Cerebellum (tissue), 4 donors: ENCODE measurements at places on chromosomes 4 and X. TPM values are rescaled to one million over a fixed set of nuclear protein-coding genes. Genes with fewer than 3 reads are reported as not detected.
A peak's percentile ranks its signal among the peaks of the same experiment; 100 is the strongest.

The NIPAL1 gene
- total RNA-seq, result 3.9 TPM

The EGFL6 gene
- total RNA-seq, result 2.8 TPM

The NR0B1 gene
- total RNA-seq, result 0.45 TPM

DNA sequence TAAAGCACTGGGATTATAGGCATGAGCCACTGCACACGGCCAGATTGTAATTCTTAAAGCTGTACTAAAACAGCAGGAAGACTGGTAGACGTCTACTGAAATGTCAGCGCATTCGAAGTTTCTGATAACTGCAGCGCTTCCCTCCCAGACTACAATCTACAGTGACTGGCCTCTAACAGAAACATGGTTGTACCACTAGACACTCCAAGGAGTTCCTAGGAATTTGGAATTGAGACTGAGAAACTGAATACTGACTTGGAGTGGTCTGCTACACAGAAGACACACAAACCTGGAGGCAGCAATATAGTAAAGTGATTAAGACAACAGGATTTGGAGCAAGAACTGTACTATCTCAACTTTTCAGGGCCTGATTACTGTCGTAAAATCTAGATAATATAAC lies 937 bp downstream of the HELQ start:
- DNase-seq, result peak; percentile 2

DNA sequence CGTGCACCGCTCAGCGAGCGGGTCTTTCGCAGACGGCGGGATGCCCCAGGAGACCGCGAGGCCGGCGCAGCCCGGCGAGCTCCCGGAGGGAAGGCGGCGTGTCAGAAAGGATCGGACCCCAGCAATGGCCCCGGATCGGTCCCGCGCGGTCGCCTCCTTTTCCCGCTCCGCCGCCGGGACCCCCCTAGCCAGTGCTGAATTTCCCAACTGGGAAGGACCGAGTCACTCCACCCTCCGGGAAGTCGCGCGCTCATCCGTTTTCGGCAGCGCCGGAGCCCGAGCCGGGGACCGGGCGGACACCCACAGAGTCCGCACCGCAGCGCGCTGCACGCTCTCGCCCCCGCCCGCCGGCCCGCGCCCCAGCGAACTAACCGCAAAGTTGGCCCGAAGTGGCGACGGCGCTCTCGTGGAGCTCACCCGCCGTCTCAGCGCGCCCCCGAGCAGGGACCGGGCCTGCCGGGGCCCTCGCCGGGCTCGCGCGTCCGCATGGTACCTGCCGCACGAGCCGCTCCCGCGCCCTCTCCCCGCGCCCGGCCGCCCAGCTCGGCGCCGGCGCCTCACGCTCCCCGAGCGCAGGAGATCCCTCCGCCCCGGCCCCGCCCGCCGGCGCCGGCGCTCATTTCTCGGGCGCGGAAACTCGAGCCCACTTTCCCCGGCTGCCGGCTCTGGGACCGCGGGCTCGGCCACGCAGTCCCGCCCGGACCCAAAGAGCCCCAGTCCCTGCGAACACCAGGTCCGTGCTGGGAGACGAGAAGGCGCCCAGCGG lies at the start of gene FAT1:
FAT1 (minus strand) TSS at position 565 of the 766 bp plus-strand sequence. CDS start 14,029 bp downstream, outside the sequence.
- DNase-seq, result peak; percentile 71

GRCh38 chr4:55256787-55257186 lies 89.3 kb upstream of the SRD5A3 start:
- no peak for DNase-seq

DNA sequence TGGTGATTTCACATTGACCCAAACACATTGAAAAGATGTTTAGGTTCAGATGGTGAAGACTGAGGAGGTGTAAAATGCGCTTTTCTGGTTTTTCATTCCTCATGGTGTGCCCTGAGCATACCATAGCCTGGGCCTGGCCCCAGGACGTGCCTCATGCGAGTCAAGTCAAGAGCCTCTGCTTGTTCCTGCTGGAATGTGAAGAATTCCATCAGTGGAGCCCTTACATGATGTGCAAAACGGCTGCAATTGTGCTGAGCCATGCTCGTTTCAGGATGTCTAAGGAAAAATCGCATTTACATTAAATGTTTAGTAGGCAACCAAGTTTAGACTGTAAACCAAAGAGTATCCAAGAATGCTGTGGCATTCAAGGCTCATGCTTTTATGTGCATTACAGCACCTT lies 34.9 kb downstream of the GYG2 start:
- DNase-seq, result no peak

DNA sequence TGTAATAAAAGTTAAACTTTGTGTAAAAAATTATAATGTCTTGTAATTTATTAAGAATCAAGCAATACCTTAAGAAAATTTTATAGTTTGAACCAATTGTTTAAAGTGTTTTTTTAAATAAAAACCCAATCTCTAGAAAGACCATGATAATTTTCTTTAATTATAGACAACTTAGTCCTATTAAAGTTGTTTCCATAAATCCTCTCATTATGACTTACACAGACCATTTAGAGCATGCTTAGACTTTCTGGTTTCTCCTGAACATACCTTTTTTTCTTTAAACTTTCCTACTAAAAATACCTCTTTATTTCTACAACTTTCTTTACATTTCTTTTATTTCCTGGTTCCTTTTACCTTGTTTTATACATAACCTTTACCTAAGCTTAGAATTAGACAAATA lies 837.4 kb downstream of the PCDH19 start:
- no peak for DNase-seq
